ENCODE measurements at places on chromosomes 2 and 18. TPM values are rescaled to one million over a fixed set of nuclear protein-coding genes. Genes with fewer than 3 reads are reported as not detected.

EHD3 gene
- 34.6 TPM for total RNA-seq

SLC14A1 gene
- total RNA-seq: 81.0 TPM

SCN3A gene
- 1.3 TPM for total RNA-seq

TUBA3E gene
- total RNA-seq: not detected

Measured in smooth muscle cell of trachea (primary cell).